Activated CD4-positive, alpha-beta T cell treated with anti-CD3 and anti-CD28 coated beads for 48 hours (primary cell): ENCODE measurements at places on chromosomes 12 and 14.

- peak; percentile 75 for DNase-seq
Observed at GRCh38 chr12:54294152-54294952, 6.5 kb downstream of the NFE2 start.

GRCh38 chr12:96045566-96045965 lies 10.2 kb upstream of the LTA4H start:
- DNase-seq, result no peak

GRCh38 chr12:95641299-95641952 lies 90.2 kb upstream of the USP44 start:
- no peak for DNase-seq

DNA sequence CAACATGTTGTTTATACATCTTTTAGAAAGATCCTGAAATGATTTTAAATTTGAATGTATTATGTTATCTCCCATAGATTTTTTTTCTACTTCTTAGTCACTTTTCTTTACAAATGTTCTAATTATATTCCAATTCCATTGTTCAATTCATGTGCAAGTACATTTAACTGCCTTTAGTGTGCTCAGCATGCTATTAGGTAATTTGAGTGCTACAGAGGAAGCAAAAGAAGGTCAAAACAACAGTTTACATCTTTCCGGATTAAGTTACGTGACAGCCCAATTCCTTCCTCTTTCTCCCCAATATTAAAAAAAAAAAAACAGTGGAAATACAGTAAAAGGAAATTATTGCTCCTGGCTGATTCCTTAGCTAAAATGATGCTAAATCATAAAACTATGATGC lies 98.3 kb downstream of the RTN1 start:
- DNase-seq, result no peak
